ENCODE measurements at places on chromosomes 5 and 9.
A peak's percentile ranks its signal among the peaks of the same experiment; 100 is the strongest.

DNA sequence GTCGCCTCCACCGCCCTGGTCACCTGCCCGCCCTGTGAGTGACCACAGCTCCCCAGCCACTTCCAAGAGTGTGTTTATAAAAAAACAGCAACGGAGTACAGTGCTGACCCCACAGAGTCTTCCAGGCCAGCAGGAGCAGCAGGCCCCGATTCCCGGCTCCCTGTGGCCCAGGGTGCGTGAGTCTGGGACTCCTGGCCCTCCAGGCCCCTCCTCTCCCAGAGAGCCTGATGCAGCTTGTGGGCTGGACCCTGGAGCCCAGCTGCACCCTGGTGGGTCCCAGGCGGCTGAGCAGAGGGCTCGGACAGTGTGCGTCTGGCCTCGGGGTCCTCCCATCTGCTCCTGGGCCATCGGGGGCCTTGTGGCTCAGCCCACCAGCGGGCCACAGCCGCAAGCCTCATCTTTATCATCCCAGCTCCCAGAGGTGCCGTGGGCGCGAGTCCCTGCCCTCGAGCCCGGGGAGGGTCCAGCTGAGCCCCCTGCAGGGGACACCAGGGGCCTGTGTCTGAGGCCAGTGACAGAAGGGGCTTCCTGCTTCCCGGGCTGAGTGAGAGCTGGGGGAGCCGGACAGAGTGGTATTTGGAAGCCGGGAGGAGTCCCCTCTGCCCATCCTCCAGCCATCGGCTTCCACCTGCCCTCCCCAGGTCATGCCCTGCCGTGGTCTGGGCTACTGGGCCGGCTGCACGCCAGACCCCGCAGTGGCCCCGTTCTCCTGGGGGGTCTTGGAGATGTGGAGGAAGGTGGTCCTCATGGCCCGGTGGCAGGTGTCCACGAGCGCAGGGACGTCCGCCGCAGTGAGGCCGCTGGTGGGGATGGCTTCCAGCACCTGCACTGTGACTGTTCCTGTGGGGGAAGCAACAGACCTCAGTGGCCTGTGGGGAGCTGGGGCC, 10.6 kb downstream of the EGFL7 start:
- DNase-seq: no peak

- no peak for DNase-seq
These were observed 98.6 kb downstream of the SLC1A3 start for GRCh38 chr5:36705055-36705454.

DNA sequence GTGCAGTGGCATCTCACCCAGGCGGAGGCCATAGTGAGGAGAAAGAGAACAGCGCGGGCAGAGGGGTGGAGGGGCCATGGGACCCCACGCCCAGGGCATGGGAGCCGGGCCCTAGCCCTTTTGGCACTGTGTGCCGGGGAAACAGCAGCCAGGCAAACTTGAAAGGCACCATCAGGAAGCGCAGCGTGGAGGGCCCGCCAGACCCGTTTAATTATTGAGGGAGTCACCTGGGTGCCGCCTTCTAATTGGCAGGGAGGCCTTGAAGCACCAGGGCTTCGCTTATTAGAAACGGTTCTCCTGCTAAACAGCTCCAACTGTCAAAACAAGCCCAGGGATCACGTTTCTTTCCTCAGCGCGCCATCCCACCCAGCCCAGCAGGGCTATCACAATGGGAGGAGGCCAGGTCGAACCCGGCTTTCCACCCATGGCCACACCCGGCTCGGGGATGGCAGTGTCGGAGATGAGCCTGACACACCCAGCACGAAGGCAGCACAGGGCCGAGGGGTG, 104.6 kb upstream of the SARDH start:
- no peak for DNase-seq

- DNase-seq: no peak
These were observed 617 bp upstream of the PTPRD start for GRCh38 chr9:10613419-10613818.

GRCh38 chr5:94691949-94692348, 73.5 kb downstream of the SLF1 start:
- DNase-seq: no peak

DNA sequence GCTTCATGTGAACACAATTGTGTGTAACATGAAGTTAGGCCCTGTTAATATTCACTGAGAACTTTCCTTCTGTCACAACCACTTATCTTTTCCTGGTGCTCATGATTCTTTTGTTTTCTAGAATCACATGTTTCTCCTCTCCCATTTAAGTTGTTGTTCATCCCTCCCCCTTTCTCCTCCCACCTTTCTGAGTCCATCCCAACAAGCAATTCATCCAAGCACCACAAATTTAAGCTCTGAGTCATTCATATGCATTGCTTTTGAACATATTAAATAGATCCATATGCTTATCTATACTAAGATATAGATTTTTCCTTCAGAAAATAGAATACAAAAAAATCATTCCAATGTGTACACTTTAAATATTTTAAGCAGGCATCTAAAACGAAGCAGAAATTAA, 75.2 kb upstream of the NFIB start:
- DNase-seq: no peak

GRCh38 chr5:142922223-142922952, 152.2 kb downstream of the ARHGAP26 start:
- no peak for DNase-seq

DNA sequence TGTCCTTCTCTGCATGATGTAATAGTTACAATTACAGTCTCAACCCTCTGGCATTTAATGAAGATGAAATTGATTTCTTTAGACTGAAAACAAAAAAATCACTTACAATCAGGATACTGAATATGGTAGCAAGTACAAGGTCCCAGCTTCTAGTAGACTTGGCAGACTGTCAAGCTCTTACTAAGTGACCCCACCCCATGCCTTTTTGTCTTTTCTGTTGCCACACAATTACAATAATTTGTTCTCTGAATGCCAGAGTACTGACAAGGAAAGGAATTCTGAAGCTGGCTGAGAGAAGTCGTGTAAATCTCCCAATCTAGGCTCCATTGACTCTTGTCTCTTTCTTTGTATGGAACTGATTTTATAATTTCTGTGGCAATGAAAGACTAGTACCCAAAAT, 154.2 kb downstream of the TMC1 start:
- DNase-seq: no peak

- DNase-seq: no peak
These were observed 21.5 kb upstream of the JADE2 start for GRCh38 chr5:134503937-134504437.

DNA sequence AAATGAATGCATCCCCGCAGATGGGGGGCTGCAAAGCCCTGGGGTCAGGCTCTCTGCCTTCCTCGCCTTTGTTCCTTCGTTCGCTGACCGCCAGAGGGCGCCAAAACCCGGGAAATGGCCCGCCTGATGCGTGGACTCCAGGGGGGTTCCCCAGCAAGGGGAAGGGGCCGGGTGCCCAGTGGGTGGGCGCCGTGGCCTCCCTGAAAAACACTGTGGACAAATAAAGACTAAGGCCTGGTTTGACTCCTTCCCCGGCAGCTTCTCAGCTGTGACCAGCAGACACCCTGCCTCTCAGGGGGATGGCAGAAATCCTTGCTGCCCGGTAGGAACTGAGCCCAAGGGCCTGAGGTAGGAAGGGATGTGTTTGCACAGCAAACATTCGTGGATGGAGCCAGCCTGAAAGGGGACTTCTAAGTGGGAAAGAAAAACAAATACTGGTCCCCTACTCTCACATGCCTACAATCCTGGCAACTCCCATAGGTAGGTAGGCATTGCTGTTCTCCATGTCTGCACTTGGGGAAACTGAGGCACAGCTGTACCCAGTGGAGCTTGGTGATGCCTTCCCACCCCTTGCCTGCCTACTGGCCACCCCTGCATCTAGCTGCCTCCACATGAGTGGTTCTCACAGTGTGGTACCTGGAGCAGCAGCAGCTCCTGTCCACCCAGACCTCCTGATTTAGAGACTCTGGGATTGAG, 57.7 kb downstream of the DUSP1 start:
- peak; percentile 64 for DNase-seq

DNA sequence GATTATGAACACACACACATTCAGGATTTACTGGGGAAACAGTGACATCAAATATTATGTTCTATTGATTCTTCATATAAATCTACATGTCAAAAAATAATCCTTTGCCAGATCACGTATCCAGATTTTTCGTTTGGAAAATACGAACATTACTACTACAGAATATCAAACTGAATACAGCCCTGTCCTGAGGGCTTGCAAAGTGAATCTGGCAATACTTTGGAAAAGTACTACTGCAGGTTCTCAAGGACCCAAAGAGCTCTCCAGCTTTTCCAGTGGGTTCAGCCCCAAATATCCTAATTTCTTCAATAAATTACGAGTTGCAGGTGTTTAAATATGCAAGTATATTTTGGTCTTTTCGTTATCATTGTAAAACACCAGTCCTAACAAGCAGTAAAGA, 411 bp upstream of the NDUFS4 start:
- DNase-seq: no peak

GRCh38 chr9:81964218-81965171, 21.2 kb downstream of the SPATA31D3 start:
- DNase-seq: no peak

GRCh38 chr5:77844373-77844622, 68.2 kb upstream of the TBCA start:
- no peak for DNase-seq

DNA sequence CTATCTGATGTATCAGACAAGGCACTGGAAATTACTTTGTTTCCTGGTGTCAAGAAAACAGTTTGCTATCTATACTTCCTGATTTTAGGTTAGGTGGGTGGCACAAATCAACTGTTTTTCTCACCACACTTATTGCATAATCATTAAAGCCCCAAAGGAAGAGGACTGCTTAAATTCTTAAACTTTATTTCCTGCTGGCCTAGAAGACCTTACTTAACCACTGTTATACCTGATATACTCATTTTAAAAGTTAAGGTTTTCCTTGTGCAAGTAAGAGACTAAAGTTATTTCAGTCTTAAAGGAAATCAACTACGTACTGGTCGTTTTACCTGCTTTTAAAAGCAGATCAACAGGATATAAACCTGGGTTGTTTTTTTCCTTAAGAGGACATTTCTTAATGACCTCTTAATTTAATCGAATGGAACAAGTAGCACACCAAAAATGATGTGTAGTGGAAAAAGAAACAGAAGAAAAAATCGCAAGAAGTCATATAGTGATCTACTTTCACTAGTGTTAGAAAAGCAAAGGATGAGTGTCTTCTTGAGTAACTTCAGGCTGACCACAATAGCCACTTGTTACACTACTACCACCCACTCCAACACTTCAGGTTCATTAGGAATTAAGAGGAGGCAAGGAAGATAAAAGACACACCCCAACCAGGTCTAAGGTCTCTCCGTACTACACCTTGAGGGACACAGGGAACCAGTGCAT, 974 bp downstream of the CLINT1 start:
- no peak for DNase-seq

GRCh38 chr5:94746731-94747124, 128.3 kb downstream of the SLF1 start:
- no peak for DNase-seq

- DNase-seq: no peak
These were observed 8.3 kb downstream of the C9orf152 start for GRCh38 chr9:110199643-110200042.

GRCh38 chr9:93306579-93307091, 122.7 kb downstream of the WNK2 start:
- DNase-seq: no peak

GRCh38 chr5:10912435-10912834, 151.4 kb upstream of the DAP start:
- no peak for DNase-seq

- DNase-seq: no peak
These were observed 3.0 kb upstream of the ITGA1 start for GRCh38 chr5:52784737-52785136.

- DNase-seq: no peak
These were observed 280.8 kb downstream of the SLIT3 start for GRCh38 chr5:169020102-169020501.

- no peak for DNase-seq
These were observed 849 bp upstream of the IFT74 start for GRCh38 chr9:26955222-26955903.

GRCh38 chr5:124751031-124751430, 4.6 kb upstream of the ZNF608 start:
- DNase-seq: no peak

DNA sequence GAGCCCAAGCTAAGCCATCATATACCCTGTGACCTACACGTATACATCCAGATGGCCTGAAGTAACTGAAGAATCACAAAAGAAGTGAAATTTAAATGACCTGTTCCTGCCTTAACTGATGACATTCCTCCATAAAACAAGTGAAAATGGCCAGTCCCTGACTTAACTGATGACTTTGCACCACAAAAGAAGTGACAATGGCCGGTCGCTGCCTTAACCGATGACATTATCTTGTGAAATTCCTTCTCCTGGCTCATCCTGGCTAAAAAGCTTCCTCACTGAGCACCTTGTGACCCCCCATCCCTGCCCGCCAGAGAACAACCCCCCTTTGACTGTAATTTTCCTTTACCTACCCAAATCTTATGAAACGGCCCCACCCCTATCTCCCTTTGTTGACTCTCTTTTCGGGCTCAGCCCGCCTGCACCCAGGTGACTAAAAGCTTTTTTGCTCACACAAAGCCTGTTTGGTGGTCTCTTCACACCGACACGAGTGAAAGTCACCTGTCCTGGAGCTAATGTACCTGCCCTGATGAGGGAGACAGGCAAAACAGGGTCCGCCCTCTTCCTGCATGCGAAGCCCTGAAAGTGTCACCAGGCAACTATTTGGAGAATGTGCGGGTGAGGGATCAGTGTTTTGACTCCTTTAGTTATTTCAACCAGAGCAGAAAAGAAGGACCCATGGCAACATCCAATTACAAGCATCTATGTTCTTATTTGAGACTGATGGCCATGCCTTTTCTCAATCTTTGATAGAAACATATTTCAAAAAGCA, 266.1 kb downstream of the SMARCA2 start:
- DNase-seq: no peak

DNA sequence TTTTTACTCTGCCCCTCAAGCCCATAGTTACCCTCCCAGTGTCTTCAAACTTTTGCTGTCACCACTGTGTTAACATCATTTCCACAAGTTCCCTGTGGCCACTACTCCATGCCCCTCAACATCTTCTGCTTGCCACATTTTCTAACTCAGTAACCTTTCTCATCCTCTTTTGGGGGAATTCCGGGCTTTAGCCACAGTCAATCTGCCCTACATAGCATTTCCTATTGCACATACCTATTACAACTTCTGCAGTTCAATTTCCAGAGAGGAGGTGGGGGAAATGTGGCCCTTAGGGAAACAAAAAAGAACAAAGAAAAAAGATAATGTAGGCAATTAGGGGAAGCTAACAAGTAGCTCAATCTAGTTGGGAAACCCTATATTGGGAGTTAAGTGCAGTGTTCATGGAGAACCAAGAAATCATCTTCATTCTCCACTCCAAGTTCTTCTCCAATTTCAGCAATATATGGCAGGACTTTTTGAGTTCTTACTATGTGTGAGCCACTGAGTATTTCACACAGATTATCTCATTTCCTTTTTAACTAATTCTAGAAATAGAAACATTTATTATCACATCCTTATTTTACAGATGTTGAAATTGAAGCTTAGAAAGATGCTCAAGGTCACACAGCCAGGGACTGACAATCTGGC, 40.2 kb upstream of the LPAR1 start:
- no peak for DNase-seq

- no peak for DNase-seq
These were observed 869.0 kb downstream of the TLE4 start for GRCh38 chr9:80440724-80441123.

GRCh38 chr5:137594717-137595116, 95.6 kb upstream of the SPOCK1 start:
- no peak for DNase-seq

Measured in left ventricle myocardium inferior (tissue), 1 donor.